ENCODE measurements at places on chromosomes 1 and 21. TPM values are rescaled to one million over a fixed set of nuclear protein-coding genes. Genes with fewer than 3 reads are reported as not detected.
A peak's percentile ranks its signal among the peaks of the same experiment; 100 is the strongest.

- DNase-seq, result no peak
Observed at GRCh38 chr1:208420696-208421095, 176.5 kb upstream of the PLXNA2 start.

- DNase-seq, result no peak
Observed at GRCh38 chr1:4086921-4087320, 186.8 kb upstream of the C1orf174 start.

DNA sequence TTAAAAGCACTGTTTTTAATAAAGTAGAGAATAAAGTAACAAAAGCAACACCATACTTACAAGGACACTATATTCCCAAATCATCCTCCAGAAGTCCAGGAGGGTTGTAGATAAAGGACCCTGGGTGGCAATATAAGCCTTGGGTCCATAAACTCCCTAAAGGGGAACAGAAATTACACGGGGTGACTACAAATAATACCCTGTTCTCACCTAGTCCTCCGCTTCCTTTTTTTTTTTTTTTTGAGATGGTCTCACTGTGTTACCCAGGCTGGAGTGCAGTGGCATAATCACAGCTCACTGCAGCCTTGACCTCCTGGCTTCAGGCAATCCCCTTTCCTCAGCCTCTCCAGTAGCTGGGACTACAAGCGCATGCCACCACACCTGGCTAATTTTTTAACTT, 13.1 kb downstream of the PTPN22 start:
- no peak for DNase-seq

GRCh38 chr1:225886159-225887029, 2.6 kb downstream of the LEFTY1 start:
- DNase-seq, result no peak

DNA sequence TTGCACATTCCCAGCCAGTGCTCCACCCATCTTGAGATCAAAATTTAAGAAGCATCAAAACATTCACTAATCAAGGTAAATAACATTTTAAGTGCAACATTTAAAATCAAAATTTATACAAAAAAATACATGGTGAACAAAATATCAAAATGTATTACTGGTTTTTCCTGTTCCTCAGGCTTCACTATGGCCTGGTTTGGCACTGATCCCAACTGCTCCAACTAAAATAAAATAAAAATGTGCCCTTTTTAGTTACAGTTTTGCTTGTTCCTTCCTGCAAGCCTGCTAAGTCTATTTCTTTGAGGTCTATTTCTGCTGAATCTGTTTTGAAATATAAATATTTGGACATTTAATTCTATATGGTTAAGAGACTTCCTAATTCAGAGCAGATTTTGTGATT, 54.9 kb downstream of the ADAMTS1 start:
- DNase-seq, result no peak

DNA sequence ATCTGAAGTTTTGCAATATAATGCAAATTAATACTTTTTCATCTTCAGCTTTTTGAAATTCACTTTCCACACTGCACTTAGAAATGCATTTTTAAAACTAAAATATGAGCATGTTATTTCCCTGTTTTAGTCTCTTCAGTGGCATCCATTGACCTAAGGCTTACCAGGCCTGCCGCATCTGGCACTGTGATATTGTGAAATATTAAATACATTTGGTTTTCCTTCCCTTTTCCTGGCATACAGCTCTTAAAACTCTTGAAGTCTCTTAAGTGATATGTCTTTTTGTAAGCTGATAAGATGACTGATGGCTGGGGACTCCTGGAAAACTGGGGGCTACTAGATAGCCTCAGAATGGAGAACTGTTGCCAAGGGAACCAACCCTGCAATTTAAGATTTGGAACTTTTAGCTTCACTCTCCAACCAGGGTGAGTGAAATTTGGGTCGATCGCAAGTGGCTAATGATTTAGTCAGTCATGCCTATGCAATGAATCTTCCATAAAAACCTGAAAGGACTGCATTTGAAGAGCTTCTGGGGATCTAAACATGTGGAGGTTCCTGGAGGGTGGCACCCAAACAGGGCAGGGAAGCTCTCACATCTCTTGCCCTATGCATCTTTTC, 75.5 kb upstream of the PDC start:
- DNase-seq, result no peak

DNA sequence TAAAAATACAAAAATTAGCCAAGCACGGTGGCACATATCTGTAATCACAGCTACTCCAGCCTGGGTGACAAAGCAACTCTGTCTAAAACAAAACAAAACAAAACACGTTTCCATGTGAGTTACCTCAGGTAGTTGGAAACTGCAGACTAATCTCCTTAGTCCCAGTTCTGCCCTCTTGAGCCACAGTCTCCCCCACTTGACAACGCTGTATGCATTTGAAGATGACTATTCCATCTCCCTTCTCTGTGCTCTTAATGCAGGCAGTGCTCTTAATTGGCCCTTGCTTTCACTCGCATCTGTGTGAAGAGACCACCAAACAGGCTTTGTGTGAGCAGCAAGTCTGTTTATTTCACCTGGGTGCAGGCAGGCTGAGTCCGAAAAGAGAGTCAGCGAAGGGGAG, 19.6 kb upstream of the DHCR24 start:
- DNase-seq, result no peak

DNA sequence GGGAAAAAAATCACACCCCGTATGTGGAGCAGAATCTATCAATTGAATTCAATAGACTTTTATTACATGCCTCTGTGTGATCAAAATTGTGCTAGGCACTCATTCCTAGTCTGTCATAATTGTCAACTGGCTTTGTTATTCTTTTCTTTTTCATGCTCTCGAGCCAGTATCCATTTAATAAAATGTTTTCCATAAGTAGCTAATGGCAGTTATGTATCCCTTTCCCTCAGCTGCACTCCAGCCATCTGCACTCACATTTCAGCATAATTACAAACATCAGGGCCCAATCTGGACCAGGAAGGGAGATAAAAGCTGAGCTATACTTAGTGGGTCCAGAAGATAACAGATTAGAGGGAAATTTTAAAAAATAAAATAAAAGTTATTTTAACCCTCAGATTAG, 15.9 kb downstream of the RGS5 start:
- DNase-seq, result no peak

- peak; percentile 1 for DNase-seq
Observed at GRCh38 chr1:75079538-75080290, 54.5 kb upstream of the LHX8 start.

- no peak for DNase-seq
Observed at GRCh38 chr1:31042656-31043055, 22.9 kb downstream of the PUM1 start.

DNA sequence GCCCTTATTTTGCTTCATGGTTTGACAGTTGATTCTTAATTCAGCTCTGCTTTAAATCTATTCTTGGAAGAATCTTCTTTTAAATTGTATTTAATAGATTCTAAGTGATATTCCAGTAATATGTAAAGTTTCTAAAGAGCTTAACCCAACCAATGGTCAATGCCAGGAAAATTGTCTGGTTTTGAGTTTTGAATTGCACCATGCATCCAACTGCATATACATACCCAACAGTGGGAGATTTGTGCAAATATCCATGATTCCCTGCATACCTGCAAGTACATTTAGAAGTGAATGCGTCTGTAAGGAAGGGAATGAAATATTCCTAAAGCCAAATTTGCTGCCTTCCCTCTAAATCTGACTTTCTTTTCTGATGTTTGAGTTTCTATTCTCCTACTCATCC, 35.8 kb upstream of the C1orf105 start:
- DNase-seq, result no peak

DNA sequence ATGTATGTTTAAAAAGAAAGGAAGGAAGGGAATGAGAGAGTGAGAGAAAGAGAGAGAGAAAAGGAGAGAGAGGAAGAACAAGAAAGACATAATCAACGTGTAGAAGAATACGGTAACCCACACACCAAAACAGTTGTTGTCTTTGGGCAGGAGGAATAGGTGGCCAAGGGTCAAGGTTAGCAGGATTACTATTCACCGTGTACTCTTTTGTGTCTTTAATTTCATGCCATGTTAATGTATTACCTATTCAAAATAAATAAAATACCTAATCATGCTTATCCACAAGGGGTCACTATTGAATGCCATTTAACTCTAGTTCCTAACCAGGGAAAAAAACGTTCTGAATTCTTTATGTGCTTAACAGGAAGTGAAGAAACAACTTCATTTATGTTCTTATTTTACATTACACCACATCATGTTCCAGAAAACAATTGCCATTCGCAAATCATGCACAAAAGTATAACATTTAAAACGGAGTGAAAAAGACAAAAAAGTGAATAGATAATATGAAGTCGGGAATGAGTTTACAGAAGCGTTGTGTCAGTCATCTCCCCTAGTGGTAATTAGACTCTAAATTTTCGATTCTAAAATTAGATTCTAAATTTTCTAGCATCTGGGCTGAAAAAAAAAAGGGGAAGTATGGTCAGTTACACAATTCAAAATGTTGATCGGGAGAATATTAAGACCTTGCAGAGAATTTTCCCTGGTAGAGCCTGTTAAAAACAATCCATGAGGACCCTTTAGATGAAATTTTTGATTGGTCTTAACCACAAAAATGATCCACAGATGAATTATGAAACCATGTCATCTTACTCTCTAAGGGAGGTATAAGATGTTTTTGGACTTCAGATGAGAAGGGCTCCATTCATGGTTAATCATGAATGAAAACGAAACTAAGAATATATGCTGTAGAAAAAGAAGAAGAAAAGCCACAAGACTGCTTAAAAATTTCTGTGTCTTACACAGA, 700 bp upstream of the KMO start:
- peak; percentile 74 for DNase-seq

- peak; percentile 20 for DNase-seq
Observed at GRCh38 chr1:170664828-170665612, 1.1 kb downstream of the PRRX1 start.

DNA sequence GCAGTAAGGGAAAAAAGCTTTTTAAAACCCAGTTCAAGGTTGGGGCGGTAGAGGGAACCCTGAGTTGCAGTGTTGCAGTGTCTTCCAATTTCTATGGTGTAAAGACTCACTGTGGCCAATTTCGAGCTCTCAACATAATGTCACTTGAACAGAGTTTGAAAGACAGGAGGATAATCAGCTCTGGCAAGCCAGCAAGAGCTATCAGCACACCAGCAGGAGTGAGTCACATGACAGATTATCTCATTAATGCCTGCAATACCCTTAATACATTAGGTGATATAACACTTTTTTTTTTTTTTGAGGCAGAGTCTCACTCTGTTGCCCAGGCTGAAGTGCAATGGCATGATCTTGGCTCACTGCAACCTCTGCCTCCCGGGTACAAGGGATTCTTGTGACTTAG, 22.8 kb downstream of the SLC9C2 start:
- DNase-seq, result no peak

- DNase-seq, result no peak
Observed at GRCh38 chr1:2053217-2053616, 3.0 kb downstream of the PRKCZ start.

Gene FAM167B
- 0.10 TPM for polyA plus RNA-seq

Gene MAP3K21
- polyA plus RNA-seq, result 6.8 TPM

Gene SPATA17
- polyA plus RNA-seq, result 0.23 TPM

Gene RHOU
- 0.01 TPM for polyA plus RNA-seq
